H1 (cell line): ENCODE measurements at places on chromosomes 5 and 9. TPM values are rescaled to one million over a fixed set of nuclear protein-coding genes. Genes with fewer than 3 reads are reported as not detected.

The PHF24 gene
- total RNA-seq: 0.35 and 1.0 TPM in 2 replicates

The LCN6 gene
- not detected in 2 replicates for total RNA-seq

- no peak for DNase-seq
These were observed 24.7 kb downstream of the FGF1 start for GRCh38 chr5:142661143-142661542.

DNA sequence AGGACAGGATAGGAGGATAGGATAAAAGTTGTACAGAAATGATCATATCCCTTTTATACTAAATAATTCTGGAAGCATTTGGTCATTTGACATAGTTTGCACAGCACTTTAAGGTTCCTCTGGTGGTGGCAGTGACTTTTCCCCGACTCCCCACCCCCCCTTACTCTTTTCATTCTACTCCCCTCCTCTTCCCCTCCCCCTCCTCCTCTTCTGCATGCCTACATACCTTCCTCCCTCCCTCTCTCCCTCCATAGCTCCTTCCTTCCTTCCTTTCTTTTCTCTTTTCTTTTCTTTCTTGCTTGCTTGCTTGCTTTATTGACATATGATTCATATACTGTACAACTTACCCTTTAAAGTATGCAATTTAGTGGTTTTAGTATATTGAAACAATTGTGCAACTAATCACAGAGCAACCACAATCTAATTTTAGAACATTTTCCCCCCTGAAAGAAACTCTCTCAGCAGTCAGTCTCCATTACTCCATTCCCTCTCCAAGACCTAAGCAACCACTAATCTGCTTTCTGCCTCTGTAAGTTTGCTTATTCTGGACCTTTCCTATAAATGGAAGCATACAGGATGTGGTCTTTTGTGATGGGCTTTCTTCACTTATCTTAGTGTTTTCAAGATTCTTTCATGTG lies 159.0 kb downstream of the HACD4 start:
- DNase-seq: no peak
